ENCODE measurements at places on chromosomes 5 and 9. TPM values are rescaled to one million over a fixed set of nuclear protein-coding genes. Genes with fewer than 3 reads are reported as not detected.

FOXD4L6 gene
- not detected for total RNA-seq

MSMP gene
- total RNA-seq = not detected

EQTN gene
- not detected for total RNA-seq

SPAG8 gene
- 1.7 TPM for total RNA-seq

HTR1A gene
- not detected for total RNA-seq

MARCOL gene
- not detected for total RNA-seq

SH2D3C gene
- 0.29 TPM for total RNA-seq

C5orf52 gene
- not detected for total RNA-seq

SEMA5A gene
- 12.0 TPM for total RNA-seq

SV2C gene
- under 0.01 TPM for total RNA-seq

TBC1D13 gene
- total RNA-seq = 6.4 TPM

OLFM1 gene
- total RNA-seq = 0.29 TPM

LPAR1 gene
- 69.0 TPM for total RNA-seq

SPINK7 gene
- total RNA-seq = not detected

POLK gene
- total RNA-seq = 24.2 TPM

TSSK1B gene
- total RNA-seq = not detected

NFIB gene
- 9.1 TPM for total RNA-seq

CCDC183 gene
- not detected for total RNA-seq

PRRX2 gene
- total RNA-seq = not detected

FST gene
- 1.6 TPM for total RNA-seq

C6 gene
- total RNA-seq = not detected

MORN5 gene
- not detected for total RNA-seq

SPATA31A3 gene
- not detected for total RNA-seq

KLF4 gene
- total RNA-seq = 5.0 TPM

LCN15 gene
- not detected for total RNA-seq

EIF4EBP3 gene
- total RNA-seq = not detected

PLCXD3 gene
- 0.20 TPM for total RNA-seq

PCDHA9 gene
- not detected for total RNA-seq

SWI5 gene
- 63.6 TPM for total RNA-seq

MFAP3 gene
- 58.9 TPM for total RNA-seq

TLN1 gene
- 137 TPM for total RNA-seq

TAF11L10 gene
- not detected for total RNA-seq

FAM200C gene
- 7.4 TPM for total RNA-seq

ACSL6 gene
- total RNA-seq = not detected
